ENCODE measurements at places on chromosomes 1 and 21. TPM values are rescaled to one million over a fixed set of nuclear protein-coding genes. Genes with fewer than 3 reads are reported as not detected.

Gene GCSAML
- not detected for total RNA-seq

Gene MTMR11
- 7.8 TPM for total RNA-seq

Gene ATP1A4
- total RNA-seq, result not detected

Gene OR2L5
- total RNA-seq, result not detected

Gene CBR3
- total RNA-seq, result 53.8 TPM

Data from G401 (cell line).